Activated CD4-positive, alpha-beta memory T cell treated with anti-CD3 and anti-CD28 coated beads for 36 hours (primary cell): ENCODE measurements at places on chromosomes 7 and 10.

GRCh38 chr7:157027568-157028198 lies 17.2 kb upstream of the MNX1 start:
- DNase-seq, result peak; percentile 3

- no peak for DNase-seq
Observed at GRCh38 chr7:121278120-121279021, 50.4 kb upstream of the WNT16 start.

- no peak for DNase-seq
Observed at GRCh38 chr7:80287400-80288174, 153.0 kb downstream of the GNAI1 start.

GRCh38 chr7:50838675-50839377 lies 56.1 kb upstream of the GRB10 start:
- no peak for DNase-seq

DNA sequence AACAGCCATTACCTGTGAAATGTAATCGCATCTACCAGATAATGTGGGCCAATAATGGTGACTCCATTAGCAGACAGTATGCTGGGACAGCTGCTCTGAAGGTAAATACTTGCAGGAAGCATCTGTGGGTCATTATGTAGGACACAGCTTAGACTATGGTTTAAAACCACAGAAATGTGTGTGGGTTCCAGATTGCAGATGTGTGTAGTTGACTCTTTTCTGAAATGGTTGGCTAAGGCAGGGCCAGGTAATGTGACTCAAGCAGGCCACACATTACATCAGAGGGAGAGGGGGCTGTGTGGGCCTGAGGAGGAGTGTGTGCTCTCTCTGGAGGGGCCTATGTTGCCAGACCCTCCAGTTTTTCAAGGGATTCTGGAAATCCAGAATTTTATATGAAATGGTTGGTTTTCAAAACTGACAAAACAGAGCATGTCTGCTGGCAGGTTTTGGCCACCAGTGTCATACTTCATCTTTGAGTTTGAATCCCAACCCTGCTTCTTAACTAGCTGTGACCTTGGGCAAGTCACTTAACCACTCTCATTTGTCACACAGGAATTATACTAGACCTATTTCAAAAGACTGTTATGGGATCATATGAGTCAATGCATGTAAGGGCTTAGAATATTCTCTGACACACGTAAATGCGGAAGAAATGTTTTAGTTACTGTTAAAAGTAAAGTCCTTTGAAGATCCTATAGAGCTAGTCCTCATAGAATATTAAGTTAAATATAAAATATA lies 64.5 kb downstream of the MCMBP start:
- DNase-seq, result no peak

- DNase-seq, result no peak
Observed at GRCh38 chr10:131271195-131271880, 40.2 kb downstream of the TCERG1L start.

- DNase-seq, result no peak
Observed at GRCh38 chr7:27992097-27992496, 188.5 kb downstream of the JAZF1 start.

- DNase-seq, result no peak
Observed at GRCh38 chr10:96638696-96639095, 51.9 kb upstream of the TM9SF3 start.

DNA sequence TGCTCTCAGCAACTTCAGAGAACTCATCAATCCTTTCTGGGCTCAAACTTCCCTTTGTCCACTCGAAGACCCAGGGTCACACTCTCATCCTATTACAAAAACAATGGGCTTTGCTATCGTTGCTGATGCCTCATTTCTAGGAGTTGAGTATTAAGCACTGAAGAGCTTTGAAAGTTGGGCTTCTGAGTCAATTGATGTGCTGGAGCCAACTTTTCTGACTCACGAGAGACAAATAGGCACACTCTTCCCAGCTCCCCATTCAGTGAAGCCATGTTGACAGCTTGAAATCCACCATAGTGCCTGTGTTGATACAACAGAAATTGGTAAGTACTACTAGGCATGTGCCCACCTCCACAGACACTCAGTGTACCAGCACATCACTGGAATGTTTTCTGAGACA lies 97.5 kb upstream of the PRSS58 start:
- no peak for DNase-seq

- DNase-seq, result no peak
Observed at GRCh38 chr7:74462707-74463100, 9.0 kb downstream of the GTF2IRD1 start.

GRCh38 chr7:159012353-159013069 lies 132.2 kb downstream of the VIPR2 start:
- DNase-seq, result no peak

GRCh38 chr10:122044045-122044661 lies 55.2 kb downstream of the TACC2 start:
- DNase-seq, result no peak

DNA sequence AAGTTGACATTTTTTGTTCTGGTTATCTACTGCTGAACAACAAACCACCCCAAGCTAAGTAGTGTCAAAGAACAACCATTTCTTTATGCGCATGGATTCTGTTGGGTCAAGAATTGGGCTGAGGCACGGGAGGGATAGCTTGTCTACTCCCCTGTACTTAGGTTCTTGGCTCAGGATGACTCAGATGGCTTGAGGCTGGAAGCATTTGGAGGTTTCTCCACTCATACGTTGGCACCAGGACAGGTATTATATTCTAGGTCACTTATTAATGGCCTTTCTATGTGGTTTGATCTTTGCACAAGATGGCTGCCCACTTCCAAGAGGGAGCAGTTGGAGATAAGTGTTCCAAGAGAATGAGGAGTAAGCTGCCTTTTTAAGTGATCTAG lies 11.8 kb upstream of the TFAM start:
- no peak for DNase-seq

GRCh38 chr7:154503962-154504550 lies 451.9 kb downstream of the DPP6 start:
- DNase-seq, result no peak

DNA sequence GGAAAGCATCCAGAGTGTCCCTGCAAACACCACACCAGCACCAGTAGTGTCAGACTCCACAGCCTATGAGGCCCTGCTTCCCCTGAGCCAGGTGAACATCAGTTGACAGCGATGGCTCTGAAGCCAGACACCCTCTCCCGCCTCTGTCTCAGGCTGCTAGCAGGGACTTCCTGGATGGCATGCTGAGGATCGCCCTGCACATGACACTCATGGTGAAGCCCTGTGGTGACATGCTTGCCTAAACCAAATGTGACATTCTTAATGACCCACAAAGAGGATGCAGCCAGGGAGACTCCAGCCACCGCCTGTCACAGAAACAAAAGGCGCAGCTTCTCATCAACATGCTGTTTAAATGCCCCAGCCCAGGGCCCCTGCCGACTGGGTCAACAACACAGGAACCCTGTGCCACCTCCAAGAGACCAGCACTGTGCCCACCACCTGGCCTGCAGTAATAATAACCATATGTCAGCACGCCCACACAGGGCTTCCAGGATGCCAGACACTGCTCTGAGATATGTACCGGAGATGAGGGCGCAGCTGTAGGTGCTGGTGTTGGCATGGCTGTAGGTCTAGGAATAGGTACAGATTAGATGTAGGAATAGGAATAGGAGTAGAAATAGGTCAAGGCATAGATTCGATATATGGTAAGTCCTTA lies 81.3 kb downstream of the GRID1 start:
- no peak for DNase-seq

GRCh38 chr10:84290235-84290634 lies 38.2 kb upstream of the CCSER2 start:
- no peak for DNase-seq

- peak; percentile 64 for DNase-seq
Observed at GRCh38 chr10:3782451-3783315, 2.3 kb downstream of the KLF6 start.

DNA sequence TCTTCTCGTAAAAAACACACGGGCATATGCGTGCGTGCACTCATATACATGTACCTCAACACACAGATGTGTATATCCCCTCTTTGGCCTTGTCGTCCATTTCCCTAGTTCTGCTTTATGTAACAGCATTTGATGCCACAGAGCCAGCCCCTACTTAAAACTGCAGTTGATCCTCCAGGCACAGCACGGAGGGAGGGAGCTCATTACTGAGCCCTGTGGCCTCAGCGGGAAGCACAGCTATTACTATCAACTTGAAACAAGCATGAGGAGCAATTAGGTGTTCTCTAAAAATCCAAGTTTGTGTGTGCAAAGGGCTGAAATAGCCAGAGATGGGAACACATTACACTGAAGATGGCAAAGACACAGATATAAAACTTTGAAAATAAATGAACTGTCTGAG lies 580.9 kb downstream of the GLRX3 start:
- no peak for DNase-seq

DNA sequence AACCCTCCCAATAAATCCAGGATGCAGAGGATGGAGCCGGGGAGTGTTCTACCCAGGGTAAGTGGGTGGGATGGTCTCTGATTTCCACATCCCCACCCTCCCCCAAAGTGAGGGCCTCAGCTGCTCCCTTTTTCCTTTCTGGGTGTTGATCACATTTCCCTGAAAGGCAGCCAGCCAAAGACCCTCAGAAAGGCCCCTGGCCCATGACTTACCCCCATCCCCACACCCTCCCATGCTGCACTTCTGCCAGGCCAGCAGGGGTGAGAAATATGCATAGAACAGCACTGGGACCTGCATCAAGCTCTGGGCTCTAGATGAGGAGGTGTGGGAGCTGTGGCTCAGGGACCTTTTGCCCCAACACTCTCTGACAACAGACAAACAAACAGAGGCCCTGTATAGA lies 927.3 kb upstream of the ZNF722 start:
- no peak for DNase-seq

DNA sequence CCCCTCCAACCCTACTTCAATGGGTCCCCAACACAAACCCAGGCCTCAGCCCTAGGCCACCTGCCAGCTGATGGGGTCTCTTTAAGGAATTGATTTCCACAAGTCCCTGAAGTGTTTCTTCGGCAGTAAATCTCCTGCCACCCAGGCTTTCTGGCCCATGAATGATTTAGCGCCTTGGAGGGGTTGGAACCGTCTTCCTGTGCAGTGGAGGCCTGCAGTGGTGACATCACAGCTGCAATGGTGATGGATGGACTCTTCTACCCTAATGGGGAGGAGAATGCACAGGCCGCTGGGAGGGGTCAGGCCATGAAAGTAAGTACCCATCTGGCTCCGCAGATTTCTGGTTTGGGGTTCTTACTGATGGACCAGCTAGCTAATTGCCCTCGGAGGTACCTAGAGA lies 163.8 kb downstream of the UBE2H start:
- no peak for DNase-seq

GRCh38 chr7:81802251-81802650 lies 32.4 kb upstream of the HGF start:
- DNase-seq, result no peak

DNA sequence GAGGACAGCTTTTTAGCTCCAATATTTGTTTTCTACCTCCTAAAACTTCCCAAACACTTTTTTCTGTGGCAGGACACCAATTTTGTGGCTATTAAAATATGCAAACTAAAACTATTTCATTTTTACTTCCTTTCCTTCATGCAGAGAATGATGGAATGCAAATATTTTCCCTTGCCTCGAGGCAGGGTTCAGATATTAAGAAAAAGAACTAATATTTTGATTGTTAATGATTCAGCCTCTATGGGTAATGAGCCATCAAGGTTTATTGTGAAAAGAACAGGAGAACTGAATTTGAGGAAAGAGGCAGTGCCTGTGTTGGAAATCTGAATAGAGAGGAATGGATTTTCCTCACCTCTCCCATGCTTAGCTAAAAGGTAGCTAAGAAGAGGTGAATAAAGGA lies 43.1 kb upstream of the CASD1 start:
- no peak for DNase-seq

GRCh38 chr10:54284526-54285193 lies 516.4 kb downstream of the PCDH15 start:
- no peak for DNase-seq
